ENCODE measurements at places on chromosomes 3 and 15. TPM values are rescaled to one million over a fixed set of nuclear protein-coding genes. Genes with fewer than 3 reads are reported as not detected.

Gene CD96
- not detected for total RNA-seq

DNA sequence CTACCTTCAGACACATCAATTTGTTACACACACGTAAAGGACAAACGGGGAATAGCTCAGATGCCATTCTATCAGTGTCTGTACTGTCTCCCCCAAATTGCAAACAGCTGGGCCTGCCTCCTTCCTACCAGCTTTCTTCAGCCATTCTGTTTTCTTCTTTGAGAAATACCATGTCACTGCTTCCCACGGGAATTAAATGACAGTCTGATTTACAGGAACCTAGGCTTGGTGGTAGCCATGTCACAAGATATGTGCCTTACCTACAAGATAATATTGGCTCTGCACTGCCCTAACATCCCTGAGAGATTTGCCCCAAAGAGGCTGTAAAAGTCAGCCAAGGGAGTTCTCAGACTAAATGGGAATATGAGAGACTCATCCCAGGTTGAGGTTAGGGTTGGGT, 308.3 kb downstream of the LRTM1 start:
- no peak for DNase-seq

GRCh38 chr3:150970665-150971324, 1.7 kb downstream of the CLRN1 start:
- DNase-seq = peak; percentile 47

DNA sequence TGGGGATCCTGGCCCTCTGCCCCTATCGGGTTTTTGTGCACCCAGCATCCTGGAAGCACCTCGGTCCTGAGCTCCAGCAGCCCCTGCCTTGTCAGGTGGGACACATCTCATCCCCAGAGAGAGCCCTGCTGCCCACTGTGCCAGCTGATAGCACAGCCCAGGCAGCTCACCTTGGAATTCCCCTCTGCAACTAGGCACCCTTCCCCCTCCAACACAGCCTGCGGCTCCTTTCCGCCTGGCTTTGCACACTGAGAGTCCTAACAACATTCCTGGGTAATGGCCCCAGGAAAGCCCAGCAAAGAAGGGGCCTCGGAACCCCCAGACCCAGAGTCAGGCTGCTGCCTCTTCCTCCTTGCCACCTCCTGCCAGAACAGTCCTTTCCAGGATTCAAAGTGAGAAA, 5.9 kb downstream of the HCN4 start:
- no peak for DNase-seq

GRCh38 chr3:185732782-185733181, 92.1 kb downstream of the IGF2BP2 start:
- peak; percentile 56 for DNase-seq

Gene TMF1
- total RNA-seq = 20.1 TPM

DNA sequence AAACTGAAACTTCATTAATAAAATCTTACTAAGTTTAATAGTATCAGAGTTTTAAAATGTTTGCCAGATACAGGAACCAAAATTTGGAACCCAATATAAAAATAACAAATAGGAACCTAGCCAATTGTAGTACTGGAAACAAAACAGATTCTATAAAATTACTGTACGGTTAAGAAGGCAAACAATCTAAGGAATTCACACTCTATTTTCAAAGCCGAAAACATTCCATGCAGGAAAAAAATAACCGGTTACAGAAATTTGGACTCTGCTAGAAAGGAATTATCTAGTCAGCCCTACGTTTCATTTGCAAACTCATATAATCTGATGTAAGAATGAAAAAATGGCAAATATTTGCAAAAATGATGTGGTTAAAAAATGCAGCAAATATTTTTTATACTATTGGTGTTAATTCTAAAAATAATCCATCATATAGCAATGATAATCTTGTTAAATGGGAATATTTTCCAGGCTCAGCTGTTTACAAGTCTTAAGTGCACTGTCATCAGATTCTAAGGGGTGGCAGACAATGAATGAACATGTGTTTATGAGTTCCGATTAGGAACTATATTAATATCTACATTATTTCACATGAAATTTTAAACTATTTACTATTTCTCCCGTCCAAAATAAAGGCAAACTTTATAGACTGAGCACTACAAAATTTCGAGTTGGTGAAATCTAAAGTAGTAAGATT, 58.1 kb downstream of the DCBLD2 start:
- no peak for DNase-seq

- no peak for DNase-seq
Measured at GRCh38 chr15:34213690-34214089, 3.8 kb upstream of the KATNBL1 start.

DNA sequence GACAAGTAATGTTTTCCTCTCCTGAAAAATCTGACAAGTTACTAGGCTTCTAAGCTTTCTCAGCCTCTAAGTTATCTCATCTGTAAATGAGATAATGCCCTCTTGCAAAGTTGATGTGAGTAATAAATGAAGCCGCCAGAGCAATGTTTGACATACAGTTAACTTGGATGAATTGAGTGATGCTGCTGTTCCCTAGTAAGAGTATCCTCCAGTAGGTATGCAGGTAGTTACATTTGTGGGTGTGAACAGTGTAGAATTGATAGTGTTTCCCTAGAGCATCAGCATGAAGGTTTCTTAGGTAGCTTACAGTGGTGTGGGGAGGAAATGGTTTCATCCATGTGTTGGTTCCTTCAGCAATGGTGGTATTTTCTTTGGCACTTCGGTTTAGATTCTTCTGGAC, 3.4 kb downstream of the ATP2C1 start:
- DNase-seq = no peak

DNA sequence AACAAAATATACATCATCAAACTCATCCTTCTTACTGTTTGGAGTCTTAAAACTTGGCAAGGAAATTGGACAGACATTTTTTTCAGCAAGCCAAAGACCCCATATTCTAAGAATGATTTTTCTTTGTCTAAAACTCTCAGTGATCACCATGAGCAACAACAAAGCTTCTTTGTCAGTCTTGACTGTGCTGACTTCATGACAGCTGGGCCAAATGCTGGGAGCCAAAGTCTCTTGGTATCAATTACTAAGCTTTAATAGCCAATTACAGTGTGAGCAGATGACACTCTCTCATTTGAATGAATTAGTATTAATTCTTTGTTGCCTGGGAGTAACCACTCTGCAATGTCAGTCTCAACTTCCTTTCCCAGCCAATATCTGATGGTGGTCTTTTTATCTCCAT, 48.1 kb upstream of the GK5 start:
- DNase-seq = no peak

Gene CPNE9
- 0.27 TPM for total RNA-seq

Gene ACAN
- 0.27 TPM for total RNA-seq

DNA sequence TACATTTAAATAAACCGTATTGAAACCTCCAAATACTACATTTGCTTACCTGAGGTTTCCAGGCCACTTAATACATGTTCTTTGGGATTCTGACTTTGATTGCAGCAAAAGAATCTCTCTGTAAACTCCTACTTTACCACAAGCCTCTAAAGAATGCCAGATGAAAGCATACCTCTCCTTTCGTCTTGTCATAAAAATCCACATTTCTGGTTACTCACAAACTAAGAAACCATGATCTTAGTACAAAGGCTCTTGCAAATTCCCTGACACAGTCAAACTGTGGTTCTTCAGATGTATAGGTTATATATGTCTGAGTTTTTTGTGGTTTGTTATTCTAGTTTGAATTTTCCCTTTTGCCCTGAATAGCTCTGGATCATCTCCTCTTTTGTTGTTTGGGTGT, 188.4 kb downstream of the RAP2B start:
- peak; percentile 78 for DNase-seq

DNA sequence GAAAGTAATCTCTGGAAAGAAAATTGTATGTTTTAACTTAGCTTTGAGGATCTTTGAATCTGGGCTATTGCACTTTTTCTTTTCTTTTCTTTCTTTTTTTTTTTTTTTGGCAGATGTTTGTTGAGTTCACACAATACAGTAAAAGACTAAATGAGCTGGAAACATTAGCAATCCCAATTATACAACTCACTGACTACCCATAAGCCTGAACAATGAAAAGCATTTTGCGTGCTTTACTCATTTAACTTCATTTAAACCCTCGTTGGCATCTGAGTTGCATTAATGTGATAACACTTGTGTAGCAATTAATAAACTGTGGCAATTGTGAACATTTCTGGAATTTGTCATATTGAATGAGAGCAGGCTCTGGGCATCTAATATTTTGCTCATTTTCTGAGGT, 269.4 kb upstream of the RBMS3 start:
- no peak for DNase-seq

GRCh38 chr3:13482106-13482690, 2.1 kb downstream of the HDAC11 start:
- DNase-seq = no peak

DNA sequence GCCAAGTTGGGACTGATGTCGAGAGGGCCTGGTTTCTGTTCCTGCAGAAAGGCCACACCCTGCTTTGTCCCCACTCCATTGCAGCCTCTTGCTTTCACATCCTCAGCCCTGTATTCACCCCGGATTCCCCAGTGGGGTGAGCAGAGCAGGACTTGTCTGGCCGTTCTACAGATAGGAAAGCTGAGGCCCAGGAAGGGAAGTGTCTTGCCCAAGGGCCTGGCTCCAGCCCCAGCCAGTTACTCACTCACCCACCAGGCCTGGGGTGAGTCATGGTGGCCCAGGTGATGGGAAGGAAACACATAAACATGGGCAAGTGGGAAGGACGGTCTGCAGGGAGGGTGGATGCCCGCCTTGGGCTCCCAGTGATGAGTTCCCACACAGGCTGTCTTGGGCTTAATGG, 6.1 kb upstream of the DUSP7 start:
- peak; percentile 83 for DNase-seq

DNA sequence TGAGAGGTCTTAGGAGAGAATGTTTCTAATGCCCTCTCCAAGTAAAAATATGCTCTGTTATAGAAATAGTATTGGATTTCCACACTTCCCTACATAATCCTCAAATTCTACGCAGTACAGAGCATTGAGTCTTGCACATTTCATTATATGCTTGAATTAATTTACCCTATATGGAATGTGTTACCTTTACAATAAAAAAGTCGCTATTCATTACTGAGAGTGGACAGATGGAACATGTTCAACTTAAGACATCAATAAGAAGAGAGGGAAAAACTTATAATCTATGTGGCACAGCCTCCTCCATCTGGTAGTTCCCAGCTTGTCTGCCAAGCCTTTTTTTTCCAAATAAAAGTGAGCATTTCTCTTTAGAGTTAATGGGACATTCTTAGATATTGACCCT, 417.9 kb downstream of the MECOM start:
- no peak for DNase-seq

Gene MOBP
- 0.08 TPM for total RNA-seq

DNA sequence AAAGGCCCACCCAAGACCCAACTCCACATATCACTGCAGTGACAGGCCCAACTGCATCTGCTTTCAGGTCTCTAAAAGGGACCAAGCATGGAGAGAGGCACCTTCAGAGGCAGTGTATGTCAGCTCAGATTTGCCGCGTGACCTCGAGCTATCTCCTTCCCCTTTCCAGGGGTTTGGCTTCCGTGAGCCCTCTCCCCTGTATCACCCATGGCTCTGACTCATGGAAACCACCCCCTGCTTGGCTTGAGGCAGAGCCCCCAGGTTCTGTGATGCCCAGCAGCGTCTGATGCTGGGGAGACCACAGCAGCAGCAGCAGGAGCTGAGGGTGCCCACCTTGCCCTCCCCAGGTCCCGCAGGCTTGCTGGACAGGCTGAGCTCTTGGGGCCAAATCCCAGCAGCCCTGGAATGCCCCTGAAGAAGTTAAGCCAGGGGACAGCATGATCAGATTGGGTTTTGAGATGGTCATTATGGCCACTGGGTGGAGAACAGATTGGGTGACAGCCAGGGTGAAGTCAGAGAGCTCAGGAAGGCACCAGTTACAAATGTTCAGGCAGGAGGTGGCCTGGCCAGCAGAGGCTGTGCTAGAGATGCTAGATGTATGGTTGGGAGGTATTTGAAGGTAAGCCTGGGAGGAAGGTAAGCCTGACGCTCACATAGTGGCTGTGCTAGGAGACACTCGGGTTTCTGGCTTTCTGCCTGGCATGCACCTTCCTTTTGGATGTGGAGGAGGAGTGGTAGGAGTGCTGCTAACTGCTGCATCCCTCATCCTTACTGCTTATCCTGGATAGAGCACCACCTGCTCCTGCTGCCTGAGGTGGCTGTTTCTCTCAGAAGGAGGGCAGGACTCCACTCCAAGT, 42.9 kb downstream of the FGD5 start:
- no peak for DNase-seq

Gene CCDC14
- total RNA-seq = 37.0 TPM

Gene FGF7
- total RNA-seq = not detected

- no peak for DNase-seq
Measured at GRCh38 chr15:77507911-77508310, 87.2 kb downstream of the HMG20A start.

DNA sequence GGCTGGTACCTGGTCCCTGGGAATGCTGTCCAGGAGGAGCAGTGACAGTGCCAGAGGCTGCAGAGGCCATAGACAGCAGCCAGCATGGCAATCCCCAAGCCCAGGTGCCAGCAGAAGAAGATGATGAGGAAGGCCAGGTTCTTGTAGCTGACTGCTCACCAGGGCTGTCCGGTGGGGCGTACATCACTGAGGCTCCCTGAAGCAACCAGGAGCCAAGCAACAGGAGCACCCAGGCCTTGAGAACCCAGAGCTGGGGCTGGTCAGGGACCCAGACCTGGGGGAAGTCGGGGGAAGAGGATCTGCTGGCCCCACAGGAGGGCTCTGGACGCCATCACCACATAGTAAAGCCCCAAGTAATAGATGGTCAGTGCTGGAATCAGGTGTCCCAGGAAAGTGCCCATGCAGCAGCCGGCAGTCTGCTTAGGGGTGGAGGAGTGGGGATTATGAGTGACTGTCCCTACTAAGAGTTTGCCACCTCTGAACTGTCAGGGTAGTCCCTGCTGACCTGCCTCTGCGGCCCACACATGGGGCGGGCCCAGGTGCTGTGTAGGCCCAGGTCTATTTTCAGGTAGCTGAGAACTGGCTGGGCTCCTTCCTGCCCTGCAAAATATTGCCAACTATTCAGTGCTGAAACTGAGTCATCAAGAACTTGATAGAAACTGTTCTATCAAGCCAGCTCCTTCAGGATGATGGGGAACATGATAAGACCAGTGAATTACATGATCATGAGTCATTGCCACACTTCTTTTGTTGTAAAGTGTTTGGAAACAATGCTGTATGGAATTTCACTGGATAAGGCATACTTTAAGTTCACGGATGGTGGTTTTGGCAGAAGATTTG, 68.7 kb downstream of the CHRD start:
- peak; percentile 90 for DNase-seq

DNA sequence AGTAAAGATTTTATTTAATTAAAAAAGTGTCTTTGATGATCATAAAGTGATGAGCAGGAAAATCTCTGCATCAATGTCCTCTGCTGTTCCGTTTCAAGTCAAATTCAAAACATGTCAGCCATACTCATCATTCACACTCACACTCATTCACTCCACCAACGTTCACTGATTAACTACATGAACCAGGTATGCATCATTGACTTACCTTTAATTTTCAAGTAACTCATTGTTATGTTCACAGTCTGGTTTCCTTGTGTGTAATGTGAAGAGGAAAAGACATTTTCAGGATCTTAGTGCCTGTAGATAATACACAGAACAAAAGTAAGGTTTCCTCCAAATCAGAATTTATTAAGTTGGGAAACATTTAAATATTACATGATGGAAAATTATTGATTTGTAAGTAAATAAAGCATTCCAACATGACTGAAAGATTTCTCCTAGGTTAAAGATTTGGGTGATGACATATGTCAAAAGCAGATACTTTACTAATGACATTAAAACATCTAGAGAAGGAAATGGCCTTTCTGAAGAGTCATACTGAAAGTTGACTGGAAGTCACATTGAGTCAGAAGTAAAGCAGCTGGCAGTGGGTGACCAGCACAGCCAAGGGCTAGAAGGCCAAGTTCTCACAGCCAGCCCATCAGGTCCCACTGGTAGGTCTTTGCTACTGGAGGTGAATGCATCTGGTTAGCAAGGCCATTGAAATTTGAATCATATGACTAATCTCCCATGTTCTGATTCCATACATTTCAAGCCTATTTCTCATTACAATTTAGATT, 251.9 kb downstream of the CDIN1 start:
- DNase-seq = peak; percentile 39

Gene PPP1R14D
- total RNA-seq = not detected
